ENCODE measurements at places on chromosomes 7 and 10. TPM values are rescaled to one million over a fixed set of nuclear protein-coding genes. Genes with fewer than 3 reads are reported as not detected.

GRCh38 chr10:69682955-69683474, 53.0 kb downstream of the FAM241B start:
- no peak for DNase-seq

DNA sequence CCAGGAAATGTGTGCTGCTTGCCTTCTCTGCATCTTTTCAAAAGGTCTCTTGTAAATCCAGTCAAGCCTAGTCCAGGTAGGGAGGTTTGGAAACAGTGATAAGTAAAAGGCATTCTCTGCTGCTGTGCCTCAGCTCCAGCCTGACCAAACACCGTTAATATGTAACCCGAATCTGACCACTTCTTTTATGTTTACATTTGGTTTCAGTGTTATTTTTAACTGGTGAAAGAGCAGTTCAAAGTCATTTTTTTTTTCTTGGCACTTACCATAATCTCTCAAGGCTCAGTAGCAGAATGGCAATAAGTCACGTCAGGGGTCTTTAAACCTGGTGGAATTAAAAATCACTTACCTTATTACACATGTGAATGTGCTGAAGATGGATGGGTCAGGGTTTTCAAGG, 216.8 kb downstream of the PTEN start:
- peak; percentile 49 for DNase-seq

- DNase-seq, result no peak
Measured at GRCh38 chr7:118054529-118054928, 129.4 kb upstream of the LSM8 start.

DNA sequence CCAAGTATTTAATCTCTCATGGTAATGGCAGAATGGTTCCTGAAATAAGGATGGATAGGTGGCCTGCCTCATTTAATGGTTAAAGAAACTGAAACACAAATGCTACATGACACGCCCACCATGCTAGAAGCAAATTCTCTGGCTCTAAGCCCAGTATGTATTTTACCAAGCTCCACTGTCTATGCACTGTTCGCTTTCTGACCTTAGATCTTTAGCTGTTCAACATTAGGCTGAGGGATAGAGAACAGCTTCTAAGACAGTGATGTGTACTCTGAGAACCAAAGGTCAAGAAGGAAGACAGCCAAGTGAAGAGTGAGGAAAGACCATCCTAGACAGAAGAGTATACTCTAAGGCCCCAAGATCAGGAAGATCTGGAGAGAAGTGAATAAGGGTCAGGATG, 26.6 kb downstream of the FAM3C start:
- DNase-seq, result no peak

Gene GRID2IP
- not detected for total RNA-seq

GRCh38 chr10:124092860-124093773, at the start of gene CHST15:
TSS of gene CHST15 (minus strand) at chr10:124093598. CDS start at chr10:124046212, 47,386 bp downstream.
- DNase-seq, result no peak

DNA sequence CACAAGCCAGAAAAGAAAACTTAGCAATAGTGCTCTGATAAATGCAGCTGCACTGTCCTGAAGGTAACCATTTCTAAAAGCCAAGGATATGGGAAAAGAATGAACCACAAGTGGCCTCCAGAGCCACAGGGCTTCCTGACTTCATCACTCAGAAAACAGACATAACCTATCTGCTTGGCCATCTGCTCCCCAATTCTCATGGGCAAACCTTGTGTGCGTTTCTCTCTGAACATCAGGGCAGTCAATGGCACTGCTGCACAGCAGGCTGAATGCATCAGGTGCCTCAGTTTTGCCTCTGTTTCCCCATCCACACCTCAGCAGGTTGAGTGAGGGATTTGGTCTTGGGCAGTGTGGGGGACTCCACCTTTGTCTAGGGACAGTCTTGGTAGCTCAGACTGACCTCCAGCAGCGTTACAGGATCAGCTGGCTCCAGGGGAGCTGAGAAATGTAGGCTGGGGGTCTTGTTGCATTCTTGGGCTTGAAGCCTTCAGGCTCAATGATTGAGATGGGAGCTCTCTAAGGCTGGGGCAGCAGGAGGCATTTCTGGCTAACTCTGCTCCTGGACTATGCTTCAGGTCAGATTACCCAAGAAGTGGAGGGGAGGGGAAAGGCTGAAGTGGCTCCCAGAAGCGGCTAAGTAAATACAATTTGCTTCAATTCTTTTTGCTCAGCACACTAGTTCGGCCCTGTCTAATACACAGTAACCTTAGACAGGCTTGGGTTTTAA, 23.6 kb upstream of the PDLIM1 start:
- no peak for DNase-seq

- no peak for DNase-seq
Measured at GRCh38 chr7:90621125-90621746, 25.1 kb downstream of the CDK14 start.

Gene SPDYE5
- total RNA-seq, result not detected

- DNase-seq, result no peak
Measured at GRCh38 chr10:15545884-15546283, 173.8 kb downstream of the ITGA8 start.

DNA sequence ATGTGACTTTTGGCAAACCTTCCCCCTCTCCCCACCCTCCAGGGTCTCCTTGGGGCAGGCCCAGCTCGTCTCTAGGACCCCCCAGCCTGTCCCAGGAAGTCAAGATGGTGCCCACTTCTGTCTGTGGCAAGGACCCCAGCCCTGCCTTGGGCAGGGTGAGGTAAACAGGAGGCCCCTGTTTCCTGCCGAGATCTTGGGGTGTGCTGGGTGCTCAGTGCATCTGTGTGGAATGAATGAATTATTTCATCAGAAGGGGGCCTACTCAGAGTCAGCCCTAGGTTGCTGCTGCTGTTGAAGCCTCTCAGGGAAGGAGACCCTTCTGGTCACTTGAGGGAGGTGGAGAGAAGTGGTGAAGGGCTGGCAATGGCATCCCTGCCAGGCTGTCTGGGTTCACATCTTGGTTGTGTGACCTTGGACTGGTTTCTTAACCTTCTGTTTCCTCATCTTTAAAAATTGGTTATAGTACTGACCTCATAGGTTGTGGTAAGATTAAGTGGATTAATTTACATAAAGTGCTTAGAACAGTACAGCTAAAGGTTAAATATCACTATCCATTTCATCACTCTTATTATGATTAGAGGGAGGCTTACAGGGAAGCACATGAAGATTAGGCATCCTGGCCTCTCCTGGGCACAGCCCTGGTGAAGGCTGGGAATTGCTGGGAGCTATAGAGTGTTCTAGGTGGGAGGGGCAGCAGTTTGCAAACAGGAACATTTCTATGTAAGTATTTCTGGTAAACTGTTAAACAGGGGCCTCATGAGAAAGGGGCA, 67.7 kb downstream of the ZMIZ1 start:
- DNase-seq, result no peak

GRCh38 chr10:6254201-6254600, 51.5 kb downstream of the PFKFB3 start:
- no peak for DNase-seq

Gene PALD1
- total RNA-seq, result 54.7 TPM

DNA sequence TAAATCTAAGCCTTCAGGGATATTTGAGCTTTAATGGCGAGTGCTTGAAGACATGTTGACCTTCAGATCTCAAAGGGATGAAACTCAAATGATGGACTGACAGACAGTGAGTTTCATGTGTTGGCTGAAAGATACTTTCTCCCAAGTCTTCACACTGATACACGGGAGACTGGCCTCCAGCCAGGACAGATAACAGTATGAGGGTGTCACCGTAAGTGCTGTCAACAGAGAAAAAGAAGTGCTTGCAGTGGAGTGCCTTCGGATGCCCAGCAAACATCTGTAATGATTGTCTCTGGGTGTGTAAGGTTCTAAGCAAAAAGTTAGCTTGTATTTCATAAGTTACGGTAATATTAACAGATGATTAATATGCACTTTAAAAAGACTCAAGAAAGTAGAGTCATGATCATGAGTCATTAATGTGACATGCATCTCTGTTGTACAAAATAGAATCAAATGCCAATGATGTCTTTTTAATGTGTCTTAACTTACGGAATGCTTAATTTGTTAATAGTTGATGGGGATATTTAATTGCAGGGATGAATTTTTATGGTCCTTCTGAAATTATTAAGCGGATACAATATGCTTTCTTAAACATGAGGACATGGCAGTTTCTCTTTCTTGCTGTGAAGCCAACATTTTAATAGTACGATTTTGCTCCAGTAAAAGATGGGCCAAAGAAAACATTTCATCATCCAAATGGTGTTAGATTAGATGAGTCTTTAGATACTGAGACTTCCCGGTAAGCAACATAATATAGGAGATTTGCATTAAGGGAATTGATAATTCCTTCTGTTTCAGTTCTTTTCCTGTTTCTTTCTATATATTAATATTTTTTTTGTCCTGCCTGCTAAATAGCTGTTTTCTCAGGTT, 292.5 kb downstream of the GALNT17 start:
- no peak for DNase-seq

Gene GPC2
- 1.9 TPM for total RNA-seq

DNA sequence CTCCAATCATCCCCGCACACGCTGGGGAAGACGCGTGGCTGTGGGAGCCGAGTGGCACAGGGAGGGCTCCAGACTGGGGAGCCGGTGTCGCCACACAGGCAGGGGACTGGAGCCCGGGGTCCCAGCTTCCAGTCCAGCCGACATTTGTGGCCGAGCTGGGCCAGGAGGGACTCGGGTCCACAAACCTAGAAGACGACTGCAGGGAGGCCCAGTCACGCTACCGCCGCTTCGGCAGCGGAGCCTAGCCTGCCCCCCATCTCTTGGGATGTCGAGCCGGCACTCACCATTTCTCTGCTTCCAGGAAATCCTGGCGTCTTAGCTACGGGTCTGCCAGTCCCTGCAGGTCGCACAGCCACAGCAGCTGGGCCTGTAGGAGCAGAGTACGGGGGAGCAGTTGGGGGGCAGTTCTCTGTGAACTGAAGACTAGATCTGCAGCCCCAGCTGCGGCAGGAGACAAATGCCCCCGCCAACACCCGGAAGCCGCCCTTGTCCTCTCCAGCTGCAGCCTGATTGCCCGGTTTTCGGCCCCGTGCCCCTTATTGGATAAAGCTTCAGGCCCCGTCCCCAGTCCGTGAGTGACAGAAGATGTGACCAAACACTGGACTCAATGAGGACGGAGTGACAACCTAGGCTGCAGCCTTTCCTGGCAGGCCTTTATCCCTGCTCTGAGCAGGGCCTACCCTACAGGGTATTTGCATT, 270.7 kb downstream of the ZNF33B start:
- peak; percentile 94 for DNase-seq

- DNase-seq, result no peak
Measured at GRCh38 chr10:78462726-78463228, 429.1 kb downstream of the RPS24 start.

GRCh38 chr10:112526139-112526538, 79.1 kb downstream of the VTI1A start:
- no peak for DNase-seq

- DNase-seq, result no peak
Measured at GRCh38 chr10:79412516-79412915, 32.9 kb downstream of the ZCCHC24 start.

- no peak for DNase-seq
Measured at GRCh38 chr10:10014846-10015245, 1002.8 kb upstream of the CELF2 start.

DNA sequence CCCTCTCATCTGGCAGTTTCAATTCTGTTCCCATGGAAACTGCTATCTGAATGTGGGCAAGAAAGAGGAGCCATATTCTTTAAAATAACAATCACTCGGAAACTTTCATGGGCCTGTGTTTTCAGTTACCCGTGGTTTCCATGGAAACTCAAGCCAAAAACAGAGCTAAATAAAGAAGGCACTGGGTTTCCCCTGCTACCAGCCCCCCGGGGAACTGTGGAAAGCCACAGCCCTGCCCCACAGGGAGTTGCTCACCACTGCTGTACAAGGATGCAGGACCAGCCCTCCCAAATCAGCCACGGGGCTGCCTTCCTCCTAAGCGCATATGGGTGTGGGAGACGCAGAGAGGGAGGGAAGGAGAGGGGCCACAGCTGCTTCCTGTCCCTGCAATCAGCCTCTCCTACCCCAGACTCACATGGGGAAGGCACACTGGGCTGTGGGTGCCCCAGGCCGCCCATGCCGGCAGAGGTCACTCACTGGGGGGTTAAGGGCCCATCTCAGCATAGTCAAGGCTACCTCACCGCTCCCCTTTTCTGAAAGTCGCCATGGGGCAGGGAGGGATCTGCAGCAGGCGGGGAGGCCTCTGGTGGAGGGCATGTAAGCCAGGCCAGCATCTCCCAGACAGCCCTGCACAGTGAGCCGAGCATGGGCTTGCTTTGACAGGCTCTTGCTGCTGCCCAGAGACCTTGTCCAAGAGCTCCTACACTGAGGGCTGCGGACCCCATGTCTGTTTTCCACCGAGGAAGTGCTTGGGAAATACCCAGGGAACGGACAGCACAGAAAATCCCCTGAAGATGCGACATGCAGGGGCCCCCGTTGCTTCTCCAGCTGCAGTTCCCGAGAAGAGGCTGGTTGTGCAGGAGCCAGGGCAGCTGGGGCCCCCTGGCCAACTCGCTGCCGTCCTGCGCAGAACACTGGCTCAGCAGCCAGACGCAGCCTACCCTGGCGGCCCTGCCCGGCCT, 157.3 kb upstream of the PPP2R2D start:
- no peak for DNase-seq

- DNase-seq, result no peak
Measured at GRCh38 chr7:38335128-38335491, 61.7 kb upstream of the TARP start.
